ENCODE measurements at places on chromosomes 6 and 20. TPM values are rescaled to one million over a fixed set of nuclear protein-coding genes. Genes with fewer than 3 reads are reported as not detected.

TENT5A gene
- total RNA-seq: 2.2 TPM

KCNK5 gene
- 0.07 TPM for total RNA-seq

SLC17A3 gene
- not detected for total RNA-seq

MRPL18 gene
- total RNA-seq: 45.0 TPM

RAB23 gene
- 5.9 TPM for total RNA-seq

SUMO4 gene
- total RNA-seq: 0.40 TPM

ELOVL4 gene
- total RNA-seq: 0.10 TPM

- H3K27ac ChIP-seq: no peak overlapping the region
- no peaks in the 10 kb centered on the region for H3K27me3 ChIP-seq
- H3K36me3 ChIP-seq: no peaks in the 10 kb centered on the region
These were observed 173.1 kb downstream of the HS3ST5 start for GRCh38 chr6:114169763-114170162.

DNA sequence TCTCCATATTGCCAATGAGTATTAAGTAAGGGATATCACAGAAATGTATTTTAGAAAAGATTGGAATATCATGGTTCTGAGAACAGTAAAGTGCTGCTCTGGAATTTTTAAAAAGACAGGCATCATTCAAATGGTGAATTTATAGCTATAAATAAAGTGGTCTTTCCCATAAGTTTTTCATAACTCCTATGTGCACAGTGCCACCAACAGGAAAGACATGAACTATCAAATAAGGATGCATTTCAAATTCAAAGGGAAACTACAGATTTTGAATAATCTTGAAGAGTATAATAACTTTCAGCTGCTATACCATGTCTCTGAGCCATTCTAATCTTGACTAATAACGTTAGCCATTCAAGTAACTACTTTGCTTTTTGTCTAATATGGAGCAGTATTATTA is 456.8 kb upstream of the GJE1 start:
- H3K27ac ChIP-seq: no peak overlapping the region
- no peaks in the 10 kb centered on the region for H3K4me1 ChIP-seq
- H3K4me3 ChIP-seq: no peak overlapping the region
- no peak for DNase-seq
- H3K27me3 ChIP-seq: no peaks in the 10 kb centered on the region
- H3K36me3 ChIP-seq: no peaks in the 10 kb centered on the region

GRCh38 chr6:161198176-161198575 is 75.7 kb downstream of the AGPAT4 start:
- no peaks in the 10 kb centered on the region for H3K27me3 ChIP-seq
- H3K4me1 ChIP-seq: no peaks in the 10 kb centered on the region
- no peak overlapping the region for H3K4me3 ChIP-seq
- no peak for DNase-seq
- no peak overlapping the region for H3K27ac ChIP-seq

DNA sequence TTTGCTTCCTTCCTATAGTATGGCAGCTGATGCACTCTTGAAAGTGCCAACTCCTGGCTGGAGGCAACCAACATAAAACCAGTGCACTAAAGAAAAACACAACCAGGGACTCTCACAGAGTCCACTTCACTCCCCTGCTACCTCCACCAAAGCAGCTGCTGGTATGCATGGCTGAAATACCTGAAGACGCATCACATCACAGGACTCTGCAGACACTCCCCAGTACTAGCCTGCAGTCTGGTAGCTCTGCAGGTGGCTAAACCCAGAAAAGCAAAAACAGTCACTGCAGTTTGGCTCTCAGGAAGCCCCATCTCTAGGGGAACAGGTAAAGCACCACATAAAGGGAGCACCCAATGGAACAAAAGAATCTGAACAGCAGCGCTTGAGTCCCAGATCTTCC is 473.0 kb upstream of the SPTLC3 start:
- no peaks in the 10 kb centered on the region for H3K27me3 ChIP-seq
- H3K36me3 ChIP-seq: no peaks in the 10 kb centered on the region
- no peak overlapping the region for H3K27ac ChIP-seq
- DNase-seq: no peak
- H3K4me1 ChIP-seq: no peaks in the 10 kb centered on the region

GRCh38 chr6:132673376-132674094 is 14.6 kb upstream of the TAAR1 start:
- H3K4me1 ChIP-seq: no peaks in the 10 kb centered on the region
- H3K27me3 ChIP-seq: no peaks in the 10 kb centered on the region
- H3K36me3 ChIP-seq: no peaks in the 10 kb centered on the region
- H3K27ac ChIP-seq: no peak overlapping the region
- no peak overlapping the region for H3K4me3 ChIP-seq
- DNase-seq: no peak

- DNase-seq: no peak
- H3K27me3 ChIP-seq: no peaks in the 10 kb centered on the region
- H3K36me3 ChIP-seq: no peaks in the 10 kb centered on the region
- no peak overlapping the region for H3K4me3 ChIP-seq
- no peak overlapping the region for H3K27ac ChIP-seq
- H3K4me1 ChIP-seq: no peaks in the 10 kb centered on the region
These were observed 148.7 kb downstream of the SOX4 start for GRCh38 chr6:21742238-21742660.

GRCh38 chr6:105536961-105537360 is 134.1 kb upstream of the PREP start:
- no peak overlapping the region for H3K4me3 ChIP-seq
- no peak for DNase-seq
- no peaks in the 10 kb centered on the region for H3K27me3 ChIP-seq

- DNase-seq: no peak
- H3K4me1 ChIP-seq: no peaks in the 10 kb centered on the region
- H3K4me3 ChIP-seq: no peak overlapping the region
- H3K27ac ChIP-seq: no peak overlapping the region
- H3K36me3 ChIP-seq: peaks cover 21% of the 10 kb centered on the region
These were observed 19.5 kb upstream of the NPEPL1 start for GRCh38 chr20:58673119-58673518.

DNA sequence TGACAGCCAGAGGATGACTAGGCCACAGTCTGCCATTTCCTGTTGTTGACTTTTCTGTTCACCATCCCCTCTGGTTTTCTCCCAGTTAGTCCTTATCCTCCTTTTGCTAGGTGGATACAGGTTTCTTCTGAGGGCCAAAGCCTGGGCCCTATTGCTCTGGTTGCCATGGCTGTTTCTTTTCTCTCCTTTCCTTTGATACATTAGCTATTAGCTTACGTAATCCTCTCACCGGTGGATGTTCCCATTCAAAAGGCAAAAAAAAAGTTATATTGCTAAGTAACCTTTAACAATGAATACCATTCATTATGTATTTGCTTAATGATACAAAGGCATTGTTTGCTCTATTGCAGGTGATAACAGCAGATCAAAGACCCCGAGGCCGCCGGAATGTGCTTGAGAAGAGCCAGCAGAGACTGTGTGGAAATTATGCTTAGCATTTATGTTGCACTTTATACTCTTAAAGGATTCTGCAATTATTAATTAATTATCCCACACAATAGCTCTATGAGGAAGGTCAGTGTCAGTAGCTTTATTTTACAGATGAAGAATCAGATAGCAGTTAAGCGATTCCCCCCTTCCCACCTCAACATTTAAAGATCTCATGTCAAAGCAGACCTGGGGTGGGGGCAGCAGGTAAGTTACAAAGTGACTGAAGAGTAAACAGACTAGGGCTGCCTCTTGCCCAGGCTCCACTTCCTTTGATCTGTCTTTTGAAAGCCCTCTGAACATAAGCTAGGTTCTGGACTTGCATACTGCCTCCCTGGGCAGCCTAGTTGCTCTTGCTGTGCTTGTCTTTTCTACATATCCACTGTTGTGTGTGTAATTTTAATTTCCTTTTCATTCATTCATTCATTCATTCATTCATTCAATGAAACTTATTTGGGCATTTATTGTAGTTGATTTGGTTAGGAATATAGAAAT is 14.5 kb upstream of the TFB1M start:
- H3K27ac ChIP-seq: no peak overlapping the region
- no peaks in the 10 kb centered on the region for H3K36me3 ChIP-seq
- no peaks in the 10 kb centered on the region for H3K27me3 ChIP-seq
- H3K4me3 ChIP-seq: no peak overlapping the region

GRCh38 chr6:46961711-46962110 is 40.0 kb upstream of the ADGRF5 start:
- H3K27ac ChIP-seq: no peak overlapping the region
- DNase-seq: no peak
- no peaks in the 10 kb centered on the region for H3K27me3 ChIP-seq
- no peak overlapping the region for H3K4me3 ChIP-seq
- no peaks in the 10 kb centered on the region for H3K36me3 ChIP-seq

DNA sequence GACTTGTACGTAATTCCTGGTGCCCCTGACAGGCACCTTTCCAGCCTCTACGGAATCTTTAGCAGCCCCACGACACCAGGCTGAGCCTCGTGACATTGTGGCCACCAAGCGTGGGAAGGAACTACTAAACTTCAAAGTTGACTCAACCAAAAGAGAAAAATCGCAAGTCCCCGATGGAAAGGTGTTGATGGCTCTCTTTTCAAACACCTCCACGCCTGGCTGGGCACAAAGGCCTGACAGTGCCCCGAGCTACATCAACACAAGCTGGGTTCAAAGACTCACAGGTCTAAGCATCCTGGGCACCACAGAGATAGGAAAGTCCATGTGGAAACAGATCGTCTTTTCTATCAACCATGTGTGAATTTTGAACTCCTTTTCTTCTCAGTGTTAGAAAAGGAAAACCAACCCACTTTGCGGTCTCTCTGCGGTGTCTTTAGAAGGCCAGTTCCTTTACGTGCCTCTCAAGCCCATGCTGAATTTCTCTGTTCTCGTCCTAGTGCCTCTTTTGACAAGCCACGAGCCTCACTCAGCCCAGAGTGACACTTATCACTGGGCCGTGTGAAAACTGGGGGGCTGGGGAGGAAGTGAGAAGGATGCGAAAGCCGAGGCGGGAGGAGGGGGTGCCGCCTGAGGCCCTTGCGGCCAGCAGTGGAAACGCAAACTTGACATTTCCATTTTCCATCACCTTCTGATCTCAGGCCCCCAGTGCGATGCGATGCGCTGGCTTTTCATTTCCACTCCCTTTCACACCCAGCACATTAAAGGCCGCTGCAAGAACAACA is 59.4 kb downstream of the GFOD1 start:
- no peaks in the 10 kb centered on the region for H3K27me3 ChIP-seq
- peak overlapping the region; percentile 11 for H3K27ac ChIP-seq
- no peak overlapping the region for H3K4me3 ChIP-seq
- H3K4me1 ChIP-seq: peaks cover 57% of the 10 kb centered on the region

DNA sequence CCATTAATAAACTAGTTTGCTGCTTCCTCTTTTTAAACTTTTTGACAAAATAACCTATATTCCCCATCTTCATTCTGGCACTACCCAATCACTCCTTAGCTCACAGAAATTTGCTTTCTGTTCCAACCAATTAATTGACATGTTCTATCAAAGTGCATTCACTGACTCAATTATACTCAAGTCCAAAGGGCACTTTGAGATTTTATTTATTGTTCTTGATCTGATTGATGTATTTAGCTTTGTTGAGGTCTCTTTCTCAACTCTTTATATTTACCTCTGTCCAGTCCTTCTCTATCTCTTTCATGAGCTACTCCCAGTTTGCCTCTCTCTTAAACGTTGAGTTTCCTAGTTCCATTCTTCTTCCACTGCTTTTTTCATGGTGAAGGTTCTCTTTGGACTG is 104.4 kb upstream of the TENT5A start:
- no peak overlapping the region for H3K27ac ChIP-seq
- no peaks in the 10 kb centered on the region for H3K4me1 ChIP-seq
- no peak for DNase-seq
- no peak overlapping the region for H3K4me3 ChIP-seq
- H3K36me3 ChIP-seq: no peaks in the 10 kb centered on the region

DNA sequence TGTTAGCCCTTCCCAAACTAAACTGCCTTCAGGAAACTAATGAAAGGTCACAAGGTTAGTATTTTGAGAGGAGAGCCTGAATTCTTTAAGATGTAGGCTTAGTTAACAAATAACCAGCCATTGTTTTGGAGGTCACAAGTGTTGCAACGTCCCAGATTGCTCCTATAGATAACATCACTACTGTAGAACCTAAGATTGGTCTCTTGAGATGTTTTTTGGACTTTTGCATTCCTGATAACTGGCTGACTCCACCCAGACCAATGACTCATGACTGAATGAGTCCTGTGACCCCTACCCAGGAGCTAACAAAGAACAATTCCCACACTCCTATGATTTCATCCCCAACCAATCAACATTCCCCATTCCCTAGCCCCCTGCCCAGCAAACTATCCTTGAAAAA is 178.8 kb downstream of the SCP2D1 start:
- no peak overlapping the region for H3K27ac ChIP-seq
- no peak overlapping the region for H3K4me3 ChIP-seq
- no peaks in the 10 kb centered on the region for H3K27me3 ChIP-seq

DNA sequence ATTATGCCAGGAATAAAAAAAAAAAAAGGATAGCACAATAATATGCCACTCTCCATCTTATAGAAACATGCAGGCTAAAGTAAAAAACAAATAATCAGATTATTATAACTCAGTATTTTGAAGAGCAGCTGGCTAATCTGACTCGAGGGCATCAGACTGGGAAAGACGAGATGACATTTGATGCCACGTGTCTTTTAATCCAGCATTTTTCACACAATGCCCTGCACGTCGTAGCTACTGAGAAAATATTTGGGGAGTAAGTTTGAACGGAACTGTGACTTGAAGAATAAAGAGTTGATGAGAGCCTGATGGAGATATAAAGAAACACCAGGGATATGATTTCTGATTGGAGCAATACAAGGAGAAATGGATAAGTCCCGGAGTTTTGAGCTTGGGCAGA is 237.7 kb downstream of the ARID1B start:
- DNase-seq: no peak
- H3K36me3 ChIP-seq: no peaks in the 10 kb centered on the region
- H3K4me3 ChIP-seq: no peak overlapping the region
- H3K27ac ChIP-seq: no peak overlapping the region
- H3K4me1 ChIP-seq: peaks cover 50% of the 10 kb centered on the region
- no peaks in the 10 kb centered on the region for H3K27me3 ChIP-seq

GRCh38 chr6:4396044-4396443 is 260.7 kb upstream of the ECI2 start:
- H3K27ac ChIP-seq: peak overlapping the region; percentile 72
- no peaks in the 10 kb centered on the region for H3K36me3 ChIP-seq
- H3K4me3 ChIP-seq: no peak overlapping the region
- peaks cover 15% of the 10 kb centered on the region for H3K4me1 ChIP-seq

DNA sequence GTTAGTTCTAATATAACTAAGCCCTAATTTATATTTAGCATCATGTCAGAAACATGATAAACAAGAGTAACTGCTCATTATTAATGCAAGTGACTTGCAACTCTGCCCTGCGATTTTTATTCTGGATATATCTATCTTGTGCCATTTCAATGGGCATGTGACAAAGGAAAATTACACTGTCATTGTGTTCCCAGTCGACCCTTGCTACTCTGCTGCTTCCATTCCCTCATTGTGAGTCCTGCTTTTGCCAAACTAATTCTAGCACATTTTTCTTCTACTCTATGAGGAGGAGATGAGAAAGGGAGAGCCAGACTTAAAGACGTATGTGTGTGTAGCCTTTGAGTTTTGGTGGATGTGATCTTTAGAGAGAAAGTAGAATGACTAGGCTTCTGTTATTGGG is 275.9 kb downstream of the ARHGAP18 start:
- H3K4me1 ChIP-seq: peaks cover 17% of the 10 kb centered on the region
- H3K36me3 ChIP-seq: peaks cover 5% of the 10 kb centered on the region
